ENCODE measurements at places on chromosomes 12 and 14.

GRCh38 chr12:2820432-2820831, 8.0 kb downstream of the ITFG2 start:
- no peak for DNase-seq

DNA sequence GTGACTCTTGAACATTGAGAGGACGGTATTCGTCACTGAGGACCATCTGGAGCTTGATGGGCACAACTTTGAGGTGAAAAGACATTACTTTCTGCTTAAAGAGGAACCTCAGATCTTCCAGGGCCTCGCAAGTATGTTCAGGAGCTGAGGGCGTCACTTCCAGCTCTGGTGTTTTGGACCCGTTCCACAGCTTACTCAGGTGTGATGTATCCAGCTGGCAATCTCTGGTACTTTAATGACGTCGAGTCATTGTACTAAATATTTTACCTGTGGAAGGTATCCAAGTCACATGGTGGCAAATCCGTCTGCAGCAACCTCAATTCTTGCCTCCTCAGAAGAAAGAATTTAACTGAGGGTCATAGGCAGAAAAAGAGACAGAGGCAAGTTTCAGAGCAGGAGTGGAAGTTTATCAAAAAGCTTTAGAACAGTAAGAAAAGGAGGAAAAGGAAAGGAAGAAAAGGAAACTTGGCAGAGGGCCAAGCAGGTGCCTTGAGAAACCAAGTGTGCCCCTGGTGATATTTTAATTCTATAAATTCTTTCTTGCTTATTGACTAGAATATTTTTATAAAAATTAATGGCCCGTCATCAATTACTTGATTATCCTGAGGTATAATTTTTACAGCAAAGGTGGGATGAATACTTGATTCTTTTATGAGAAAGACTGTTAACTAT, 250.6 kb downstream of the AEBP2 start:
- DNase-seq: no peak

DNA sequence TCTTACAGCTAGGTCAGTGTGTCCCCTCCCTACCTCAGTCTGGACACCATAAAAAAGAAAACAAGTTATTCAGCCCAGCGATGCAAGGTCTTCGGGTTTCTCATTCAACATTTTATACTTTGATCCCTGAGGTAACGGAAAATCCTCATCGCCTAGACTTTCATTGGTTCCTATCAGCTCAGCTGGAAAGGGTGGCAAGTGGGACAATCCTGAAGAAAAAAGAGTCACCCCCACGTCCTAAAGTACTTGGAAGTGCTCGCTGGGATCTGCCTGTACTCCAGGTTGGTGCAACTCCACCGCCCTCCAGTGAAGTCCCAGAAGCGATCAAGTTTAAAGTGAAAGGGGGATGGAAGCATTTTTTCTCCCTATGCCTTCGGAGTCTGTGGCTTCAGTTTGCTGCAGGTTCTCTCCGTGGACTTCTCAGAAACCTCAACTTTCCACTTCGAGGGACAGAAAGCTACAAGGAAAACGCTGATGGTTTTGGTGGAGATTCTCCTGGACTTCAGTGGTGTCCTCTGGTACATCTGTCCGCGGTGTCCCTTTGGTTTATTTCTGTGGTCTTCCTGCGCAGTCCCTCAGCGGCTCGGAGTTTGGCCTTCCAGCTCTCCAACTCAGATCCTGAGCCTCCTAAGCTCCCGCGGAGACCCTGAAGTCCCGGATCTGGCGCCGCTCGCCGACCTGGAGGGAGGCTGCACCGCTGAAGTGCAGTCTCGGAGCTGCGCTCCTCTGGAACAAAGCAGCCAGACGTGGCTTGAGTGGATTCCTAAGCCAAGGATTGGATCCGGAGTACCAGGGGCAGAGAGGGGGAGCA, 1.8 kb upstream of the LRFN5 start:
- DNase-seq: peak; percentile 64

DNA sequence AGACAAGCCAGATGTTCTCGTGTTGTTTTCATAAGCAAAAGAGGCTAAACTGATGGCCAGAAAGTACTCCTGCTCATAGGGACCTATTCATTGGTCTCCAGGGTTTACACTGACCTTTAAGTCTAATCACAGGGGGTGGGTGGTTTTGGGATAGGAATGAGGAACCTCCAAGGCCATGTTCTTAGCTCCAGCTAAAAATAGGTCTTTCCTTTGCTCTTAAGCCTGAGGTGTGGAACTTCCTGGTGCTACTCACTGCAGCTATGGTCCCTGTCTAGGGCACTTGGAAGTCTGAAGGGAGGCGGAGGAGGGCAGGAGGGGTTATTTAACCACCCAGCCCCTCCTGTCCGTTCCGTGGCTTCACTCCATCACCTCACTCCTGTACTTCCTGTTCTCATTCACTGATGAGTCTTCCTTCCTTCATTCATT, 18.6 kb downstream of the GPRC5A start:
- DNase-seq: no peak

DNA sequence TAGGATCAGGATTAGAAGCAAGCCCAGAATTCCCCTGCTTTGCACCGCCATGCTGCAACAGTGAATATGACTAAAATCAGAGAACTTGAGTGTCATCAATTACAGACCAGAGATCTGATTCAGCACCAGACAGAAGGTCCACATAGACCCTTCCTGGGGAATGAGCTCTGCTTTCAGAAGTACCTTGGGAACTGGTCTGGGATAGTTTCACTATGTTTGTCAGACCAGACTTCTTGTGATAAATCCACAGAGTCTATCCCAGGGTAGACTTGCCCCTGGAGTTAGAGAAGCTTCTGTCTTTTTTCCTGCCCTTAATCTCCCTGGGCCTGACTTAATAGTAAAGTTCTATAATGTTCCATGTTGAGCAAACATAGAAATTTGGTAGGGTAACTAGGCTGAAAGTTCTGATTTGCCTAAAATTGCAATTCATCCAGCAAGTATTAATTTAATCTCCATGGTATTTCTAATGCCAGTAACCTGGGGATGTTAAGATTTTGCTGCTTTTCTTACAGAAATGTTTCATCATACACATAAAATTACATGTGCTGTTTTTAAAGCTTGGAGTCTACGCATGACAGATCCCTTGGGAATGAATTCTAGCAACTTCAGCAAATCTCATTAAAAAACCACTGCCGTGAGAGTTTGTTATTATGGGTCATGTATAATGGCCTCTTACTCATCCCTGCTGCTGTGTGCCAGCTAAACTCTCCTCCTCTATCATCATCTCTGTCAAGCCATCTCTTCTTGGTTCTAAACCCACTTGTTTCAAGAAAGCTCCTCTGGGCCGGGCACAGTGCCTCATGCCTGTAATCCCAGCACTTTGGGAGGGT, 61.3 kb upstream of the METAP2 start:
- DNase-seq: peak; percentile 62

DNA sequence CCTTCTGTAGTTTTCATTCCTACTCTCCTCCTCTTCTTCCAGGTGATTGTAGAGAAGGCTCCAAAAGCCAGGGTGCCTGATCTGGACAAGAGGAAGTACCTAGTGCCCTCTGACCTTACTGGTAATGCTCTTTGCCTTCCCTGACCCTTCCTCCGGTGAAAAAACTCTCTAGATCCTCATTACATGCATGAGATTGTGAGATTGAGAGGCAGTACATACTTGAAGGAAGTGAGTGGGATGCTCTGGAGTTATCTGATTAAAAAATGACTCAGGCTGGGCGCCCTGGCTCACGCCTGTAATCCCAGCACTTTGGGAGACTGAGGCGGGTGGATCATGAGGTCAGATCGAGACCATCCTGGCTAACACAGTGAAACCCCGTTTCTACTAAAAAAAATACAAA, 5.3 kb downstream of the GABARAPL1 start:
- no peak for DNase-seq

DNA sequence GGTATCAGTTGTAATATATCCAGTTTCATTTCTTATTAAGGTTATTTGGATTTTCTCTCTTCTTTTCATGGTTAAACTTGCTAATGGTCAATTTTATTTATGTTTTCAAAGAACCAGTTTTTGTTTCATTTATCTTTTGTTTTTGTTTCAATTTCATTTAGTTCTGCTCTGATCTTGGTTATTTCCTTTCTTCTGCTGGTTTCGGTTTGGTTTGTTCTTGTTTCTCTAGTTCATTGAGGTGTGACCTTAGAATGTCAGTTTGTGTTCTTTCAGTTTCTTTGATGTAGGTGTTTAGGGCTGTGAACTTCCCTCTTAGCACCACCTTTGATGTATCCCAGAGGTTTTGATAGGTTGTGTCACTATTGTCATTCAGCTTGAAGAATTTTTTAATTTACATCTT, 145.6 kb upstream of the SLCO1B1 start:
- no peak for DNase-seq

DNA sequence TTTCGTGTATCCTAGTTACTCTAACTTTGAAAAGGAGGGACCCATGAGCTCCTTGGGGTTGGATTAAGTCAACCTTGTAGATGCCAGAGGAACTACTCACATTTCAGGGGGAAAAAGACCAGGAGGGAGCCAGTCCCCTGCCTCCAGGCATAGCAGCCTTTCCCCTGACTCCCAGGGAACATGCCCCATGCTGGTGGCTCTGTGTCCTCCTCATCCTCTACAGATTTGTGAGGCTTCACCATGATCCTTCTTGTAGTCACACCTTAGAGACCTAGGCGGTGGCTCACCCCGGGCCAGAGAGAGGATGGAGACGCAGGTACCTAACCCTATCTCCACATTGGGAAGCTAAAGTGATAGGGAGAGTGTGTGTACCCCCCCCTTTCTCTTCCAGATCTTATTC, 16.0 kb upstream of the PPP1R1A start:
- no peak for DNase-seq

GRCh38 chr14:101369194-101369915, 191.9 kb upstream of the DIO3 start:
- DNase-seq: no peak

DNA sequence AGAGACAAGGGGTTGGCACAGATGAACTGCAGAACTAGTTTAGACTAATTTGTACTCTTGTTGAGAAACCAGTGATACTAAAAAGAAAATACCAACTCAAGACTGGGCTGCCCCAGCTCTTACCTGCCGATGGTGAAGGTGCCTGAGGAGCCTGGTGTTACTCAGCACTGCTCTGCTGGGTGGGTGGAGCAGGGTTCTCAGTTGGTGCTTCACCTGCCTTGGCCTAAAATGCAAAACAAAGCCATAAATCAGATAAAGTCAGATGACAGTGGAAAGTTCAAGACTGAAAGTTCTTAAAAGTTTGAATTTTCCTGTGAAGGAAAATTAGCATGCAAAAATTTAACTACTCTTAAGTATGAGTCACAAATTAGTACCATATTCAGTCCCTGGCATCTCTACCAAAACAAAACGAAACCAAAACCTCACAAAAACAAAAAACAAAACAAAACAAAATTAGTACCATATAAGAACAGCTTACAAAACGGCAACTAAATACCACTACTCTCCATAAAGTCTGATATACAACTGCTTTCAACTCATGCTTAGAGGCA, 21.9 kb downstream of the YBX3 start:
- DNase-seq: no peak

DNA sequence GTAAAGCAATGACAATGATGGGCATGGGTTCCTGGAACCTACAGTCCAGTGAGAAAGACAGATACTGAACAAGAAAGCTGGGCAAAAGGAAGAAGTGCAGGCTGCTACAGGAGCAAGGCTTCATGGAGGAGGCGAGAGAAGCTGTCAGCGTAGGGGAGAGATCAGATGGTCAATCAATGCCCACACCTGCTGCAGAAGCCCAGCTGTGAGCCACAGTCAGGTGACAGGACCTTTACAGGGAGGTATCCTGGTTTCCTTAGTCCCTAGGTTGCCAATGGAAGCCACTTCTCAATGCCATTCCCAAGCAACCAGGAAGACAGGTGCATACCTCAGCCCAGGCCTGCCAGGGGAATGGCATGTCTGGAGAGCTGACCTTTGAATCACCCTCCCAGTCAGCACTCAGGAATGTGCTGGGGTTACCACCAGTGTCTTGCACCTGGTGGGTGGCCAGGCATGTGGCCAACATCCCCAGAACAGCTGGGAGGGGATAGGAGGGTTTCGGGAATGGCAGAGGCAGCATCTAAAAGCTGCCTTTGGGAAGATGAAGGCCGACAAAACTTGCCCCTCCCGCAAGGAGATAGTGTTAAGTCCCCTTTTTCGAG, 170.3 kb downstream of the TTC7B start:
- DNase-seq: no peak

DNA sequence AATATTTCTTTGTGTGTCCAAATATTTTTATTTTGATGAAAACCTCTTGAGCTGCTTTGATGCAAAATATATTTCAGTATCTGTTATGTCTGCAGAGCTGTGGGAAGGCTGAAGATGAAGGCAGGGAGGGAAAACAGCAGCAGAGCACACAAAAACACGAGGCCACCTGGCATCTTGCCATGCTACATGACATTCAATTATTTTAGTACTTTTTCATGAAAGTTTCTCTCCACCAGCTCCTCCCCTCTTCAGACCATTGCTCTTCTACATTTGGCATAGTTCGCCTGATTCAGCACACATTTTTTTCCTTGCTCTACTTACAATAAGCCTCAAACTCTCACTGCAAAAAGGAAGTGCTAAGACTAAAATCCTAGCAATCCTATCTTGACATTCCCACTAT, 4.6 kb upstream of the ALX1 start:
- no peak for DNase-seq

GRCh38 chr14:76063327-76063726, 77.8 kb downstream of the IFT43 start:
- DNase-seq: no peak

DNA sequence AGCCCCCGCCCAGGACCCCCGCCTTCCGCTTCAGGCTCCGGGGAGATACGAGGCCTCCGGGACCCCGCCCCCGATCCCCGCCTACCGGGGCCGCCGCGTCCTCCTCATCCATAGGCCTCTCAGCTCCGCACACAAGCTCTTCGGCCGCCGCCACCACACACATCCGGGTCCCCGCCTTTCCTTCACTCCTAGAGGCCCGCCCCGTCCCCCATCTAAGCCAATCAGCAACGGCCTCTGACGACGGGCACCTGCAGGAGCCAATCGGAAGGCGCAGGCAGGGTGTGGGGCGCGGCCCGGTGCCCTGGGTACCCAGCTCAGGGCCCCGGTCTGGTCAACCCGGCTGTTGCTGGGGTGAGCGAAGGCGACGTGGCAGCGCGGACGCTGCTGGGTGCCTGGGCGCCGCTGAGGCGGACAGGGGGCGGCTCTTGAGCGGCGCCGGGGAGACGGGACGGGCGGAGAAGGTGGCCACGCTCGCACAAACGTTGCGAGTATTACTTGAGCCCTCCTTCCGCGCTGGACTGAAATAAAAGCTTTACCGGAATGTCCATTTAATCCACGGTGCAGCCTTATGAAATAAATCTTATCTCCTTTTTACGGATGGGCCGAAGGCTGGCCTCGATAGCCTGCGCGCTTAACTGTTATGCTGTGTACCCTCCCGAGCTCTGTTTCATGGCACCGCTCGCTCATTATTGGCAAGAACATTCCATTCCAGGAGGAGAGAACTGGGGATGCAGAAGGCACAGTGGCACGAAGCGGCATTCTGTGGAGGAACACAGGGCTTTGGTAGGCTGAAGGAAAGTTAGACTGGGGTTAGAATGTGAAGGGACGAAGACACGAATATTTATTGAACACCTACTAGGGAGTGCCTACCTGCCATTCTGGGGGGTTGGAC, at the start of gene SPRYD3:
Gene SPRYD3, minus strand, starts transcription at position 165 of the 892 bp plus-strand sequence. Its CDS starts 57 bp downstream, at position 108.
- DNase-seq: peak; percentile 91

Data from smooth muscle cell of the brain vasculature (primary cell).